ENCODE measurements at places on chromosomes 5 and 9. TPM values are rescaled to one million over a fixed set of nuclear protein-coding genes. Genes with fewer than 3 reads are reported as not detected.
A peak's percentile ranks its signal among the peaks of the same experiment; 100 is the strongest.

DNA sequence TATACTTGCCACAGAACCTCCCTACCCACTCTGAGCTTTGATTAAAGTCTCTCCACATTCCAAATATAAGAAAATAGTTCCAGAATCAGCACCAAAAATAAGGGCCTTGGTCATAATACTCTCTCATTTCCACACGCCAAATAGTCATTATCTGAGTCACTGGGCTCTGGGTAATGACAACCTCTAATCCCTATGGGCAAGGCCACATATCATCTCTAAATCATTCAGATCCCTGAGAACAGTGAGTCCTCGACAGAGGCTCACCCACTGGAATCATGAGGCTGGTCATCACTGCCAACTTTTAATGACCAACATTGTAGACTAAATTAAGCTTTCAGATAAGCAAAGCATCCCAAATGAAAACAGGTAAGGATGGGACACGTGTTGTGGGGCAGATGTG lies 28.1 kb downstream of the FAM114A2 start:
- DNase-seq, result no peak

DNA sequence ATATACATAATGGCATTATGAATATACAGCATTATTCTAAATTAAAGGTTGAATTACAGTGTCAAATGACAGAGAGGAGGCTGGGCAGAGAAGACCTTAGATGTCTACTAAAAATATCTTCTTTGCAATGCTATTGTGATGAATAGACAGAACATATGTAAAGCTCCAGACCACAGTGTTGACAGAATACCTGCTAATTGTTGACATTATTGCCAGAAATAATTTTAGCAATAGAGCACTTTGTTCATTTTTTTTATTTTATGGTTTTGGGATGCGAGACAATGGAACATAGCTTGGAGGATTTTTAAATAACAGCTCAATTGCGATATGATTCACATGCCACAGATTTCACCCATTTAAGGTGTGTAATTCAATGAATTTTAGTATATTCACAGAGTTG lies 508.8 kb downstream of the PSAT1 start:
- no peak for DNase-seq

GRCh38 chr9:21030389-21031035 lies 928 bp downstream of the HACD4 start:
- DNase-seq, result peak; percentile 12

DNA sequence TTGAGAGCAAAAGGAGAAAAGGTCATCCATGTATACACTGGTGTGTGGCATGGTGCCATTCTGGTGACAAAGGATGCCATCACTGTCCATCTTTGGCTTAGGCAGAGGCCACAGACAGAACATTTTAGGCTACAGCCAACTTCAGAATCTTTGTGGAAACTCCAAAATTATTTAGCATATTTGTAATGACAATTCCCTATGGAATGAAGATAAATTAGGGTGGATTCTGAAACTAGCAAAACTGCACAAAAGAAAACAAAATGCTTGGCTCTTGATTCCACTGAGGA lies 92.5 kb downstream of the FBXW11 start:
- no peak for DNase-seq

- peak; percentile 22 for DNase-seq
Measured at GRCh38 chr5:163434401-163434866, 3.0 kb upstream of the CCNG1 start.

DNA sequence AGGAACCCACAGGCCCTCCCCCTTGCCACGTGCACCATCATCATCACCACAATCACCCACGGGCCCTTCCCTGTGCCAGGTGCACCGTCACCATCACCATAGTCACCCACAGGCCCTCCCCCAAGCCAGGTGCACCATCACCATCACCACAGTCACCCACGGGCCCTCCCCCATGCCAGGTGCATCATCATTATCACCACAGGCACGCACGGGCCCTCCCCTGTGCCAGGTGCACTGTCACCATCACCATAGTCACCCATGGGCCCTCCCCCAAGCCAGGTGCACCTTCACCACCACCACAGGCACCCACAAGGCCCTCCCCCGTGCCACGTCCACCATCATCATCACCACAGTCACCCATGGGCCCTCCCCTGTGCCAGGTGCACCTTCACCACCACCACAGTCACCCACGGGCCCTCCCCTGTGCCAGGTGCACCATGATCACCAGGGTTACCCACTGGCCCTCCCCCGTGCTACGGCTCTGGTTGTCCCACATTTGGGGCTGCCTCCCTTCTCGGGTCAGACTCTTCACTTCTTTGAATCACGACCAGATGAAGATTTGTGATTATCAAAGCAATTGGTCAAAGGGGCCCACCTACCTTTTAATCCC lies 69.1 kb upstream of the OLFM1 start:
- DNase-seq, result no peak

DNA sequence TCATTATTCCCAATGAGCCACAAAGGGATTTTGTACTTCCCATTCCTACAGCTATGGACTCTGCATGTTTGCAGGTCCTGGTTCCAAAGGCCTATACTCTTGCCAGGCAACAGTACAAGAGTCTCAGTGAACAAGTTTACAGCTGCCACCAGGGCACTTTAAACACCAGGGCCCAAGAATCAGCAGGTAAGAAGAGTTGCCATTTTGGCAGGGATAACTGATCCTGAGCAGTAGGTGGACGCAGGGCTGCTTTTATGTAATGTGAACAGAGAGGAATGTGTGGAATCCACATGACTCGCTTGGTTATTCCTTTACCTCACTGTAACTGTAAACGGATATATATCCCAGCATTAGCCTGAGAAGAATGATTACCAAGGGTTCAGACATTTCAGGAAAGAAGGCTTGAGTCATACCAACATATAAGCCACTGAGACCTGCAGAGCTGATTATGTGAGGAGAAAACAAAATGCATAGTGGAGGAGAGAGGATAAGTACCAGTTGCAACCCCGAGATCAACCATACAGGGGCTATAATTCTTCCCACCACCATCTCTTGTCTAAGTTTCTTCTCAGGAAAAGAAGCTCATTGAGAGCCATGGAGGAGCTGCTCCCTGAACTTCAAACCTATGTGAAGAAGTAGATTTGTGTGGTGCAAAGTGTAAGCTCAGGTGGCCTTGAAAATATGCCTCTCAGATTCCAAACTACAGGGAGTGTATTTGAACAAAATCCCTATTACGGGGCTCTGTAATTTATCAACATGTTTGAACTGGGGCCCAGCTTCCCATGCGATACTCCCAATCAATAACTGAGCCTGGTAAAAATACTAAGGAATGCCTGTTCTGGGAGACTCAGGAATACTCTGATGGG lies 24.6 kb downstream of the RAPGEF6 start:
- peak; percentile 18 for DNase-seq

- no peak for DNase-seq
Measured at GRCh38 chr5:142844866-142845265, 74.7 kb downstream of the ARHGAP26 start.

DNA sequence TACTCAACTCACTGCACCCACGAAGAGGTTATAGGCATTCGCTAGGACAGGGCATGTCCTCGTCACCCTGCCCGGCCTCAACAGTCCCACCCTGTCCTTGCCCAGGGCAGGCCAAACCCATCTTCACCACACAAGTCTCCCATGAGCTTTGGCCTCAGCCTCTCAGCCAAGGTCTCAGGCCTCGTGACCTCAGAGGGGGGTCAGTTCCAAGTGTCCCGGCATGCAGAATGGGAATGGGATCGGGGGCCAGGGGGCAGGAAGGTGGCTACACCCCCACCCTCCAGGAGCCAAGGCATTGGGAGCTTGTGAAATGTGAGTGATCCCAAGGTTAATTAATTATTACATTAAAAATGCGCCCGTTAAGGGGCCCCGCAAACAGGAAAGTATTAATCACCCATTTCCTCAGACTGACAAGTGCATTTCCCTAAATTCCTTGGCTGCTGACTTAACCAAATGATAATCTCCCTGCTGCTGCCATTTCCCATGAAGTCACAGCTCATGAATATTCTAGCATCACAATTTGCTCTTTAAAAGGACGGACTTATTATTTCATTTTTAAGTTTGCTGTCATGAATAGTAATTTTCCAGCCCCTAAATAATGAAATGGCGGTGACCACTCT lies 8.0 kb upstream of the UBAC1 start:
- DNase-seq, result no peak

GRCh38 chr5:68420476-68421344 lies 205.2 kb downstream of the PIK3R1 start:
- DNase-seq, result no peak

DNA sequence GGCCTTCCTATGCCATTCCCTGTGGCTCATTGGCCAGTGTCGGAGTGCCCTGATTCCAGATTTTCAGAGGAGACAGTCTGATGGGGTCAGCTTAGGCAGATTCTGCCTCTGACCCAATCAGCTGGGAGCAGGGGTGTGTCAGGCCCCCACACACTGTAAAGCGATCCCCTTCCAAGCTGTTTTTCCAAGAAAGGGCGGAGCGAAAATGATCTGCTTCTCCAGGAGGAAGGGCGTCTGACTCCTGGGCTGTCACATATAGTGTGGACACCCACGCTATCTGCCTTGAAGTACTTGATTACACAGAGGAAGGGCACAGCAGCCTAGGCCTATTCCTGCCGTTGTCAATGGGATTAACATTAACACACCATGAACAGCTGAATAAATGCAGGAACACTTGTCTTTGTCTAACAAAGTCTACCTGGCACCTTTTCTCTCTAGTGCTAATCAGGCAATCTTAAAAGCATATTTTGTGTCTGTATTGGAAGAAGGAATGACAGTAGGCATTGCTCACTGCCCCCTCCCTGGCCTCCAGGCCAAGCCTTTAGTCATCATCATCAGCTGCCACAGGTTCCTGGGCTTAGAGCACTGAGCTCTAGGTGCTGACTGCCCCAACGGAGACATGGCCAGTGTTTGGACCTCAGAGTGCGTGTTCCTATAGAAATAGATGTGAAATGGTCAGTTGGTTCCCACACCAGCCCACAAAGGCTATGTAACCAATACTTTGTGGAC lies 218.7 kb downstream of the MELK start:
- DNase-seq, result no peak

DNA sequence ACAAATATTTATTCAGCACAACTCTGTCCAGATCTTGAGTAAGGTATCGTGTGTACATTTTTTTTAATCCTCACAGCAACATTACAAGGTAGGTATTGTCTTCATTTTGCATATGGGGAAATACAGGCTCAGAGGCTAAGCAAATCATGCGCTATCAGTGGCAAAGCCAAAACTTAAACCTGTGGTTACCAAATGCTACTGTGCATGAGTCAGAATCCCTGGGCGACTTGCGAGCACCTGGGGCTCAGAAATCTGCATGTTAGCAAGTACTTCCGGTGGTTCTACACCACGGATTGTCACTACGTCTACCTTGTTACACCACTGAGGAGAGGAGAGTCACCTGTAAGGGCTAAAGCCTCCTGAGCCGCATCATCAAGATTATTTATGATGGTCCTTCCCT lies 21.3 kb downstream of the C5orf58 start:
- DNase-seq, result no peak

- no peak for DNase-seq
Measured at GRCh38 chr5:76305269-76305668, 97.8 kb upstream of the IQGAP2 start.

DNA sequence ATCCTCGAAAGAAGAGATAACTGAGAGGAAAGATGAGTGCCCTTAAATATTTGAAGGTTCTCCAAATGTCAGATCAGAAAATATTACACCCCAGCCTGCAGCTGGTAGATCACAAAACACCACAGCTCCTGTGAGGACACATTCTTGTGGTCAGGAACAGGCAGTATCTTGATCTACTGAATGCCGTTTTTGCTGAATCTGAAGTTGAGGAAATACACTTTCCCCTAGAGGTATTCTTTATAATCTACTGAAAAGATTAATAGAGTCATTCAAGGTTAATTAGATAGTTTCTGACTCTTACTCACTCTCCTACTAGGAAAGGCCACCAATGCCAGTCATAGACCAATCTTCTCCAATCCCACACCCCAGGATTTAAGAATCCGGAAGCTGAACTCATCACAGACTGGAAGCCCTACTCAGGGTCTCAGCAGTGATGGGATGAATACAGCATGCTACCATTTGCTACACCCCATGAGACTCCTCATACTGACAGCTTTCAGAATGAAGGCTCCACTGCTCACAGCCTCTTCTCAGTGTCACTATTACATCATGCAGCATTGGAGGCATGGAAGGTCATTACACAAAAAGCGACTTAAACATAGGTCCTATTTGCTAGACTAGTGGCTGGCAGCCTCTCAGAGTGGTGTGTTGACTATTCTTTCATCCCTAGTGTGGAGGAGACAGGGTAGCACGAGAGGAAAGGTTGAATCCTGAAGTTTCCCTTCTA lies 143.9 kb upstream of the SLC1A3 start:
- no peak for DNase-seq

GRCh38 chr9:79043916-79044315 lies 527.8 kb upstream of the TLE4 start:
- DNase-seq, result no peak

- DNase-seq, result no peak
Measured at GRCh38 chr5:158937381-158937952, 162.2 kb downstream of the EBF1 start.

DNA sequence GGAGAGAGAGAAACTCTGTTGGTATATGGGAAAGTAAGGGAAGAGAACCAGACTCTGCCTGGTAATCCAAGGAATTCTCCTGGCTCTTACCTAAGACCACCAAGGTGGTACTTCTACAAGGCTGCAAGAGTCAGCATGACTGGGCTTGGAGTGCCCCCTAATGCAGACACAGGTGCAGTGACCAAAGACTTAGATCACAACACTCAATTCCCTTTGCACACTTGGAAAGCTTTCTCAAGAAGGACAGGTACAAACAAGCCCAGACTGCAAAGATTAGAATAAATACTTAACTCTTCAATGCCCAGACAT lies 25.2 kb downstream of the UGT3A2 start:
- no peak for DNase-seq

DNA sequence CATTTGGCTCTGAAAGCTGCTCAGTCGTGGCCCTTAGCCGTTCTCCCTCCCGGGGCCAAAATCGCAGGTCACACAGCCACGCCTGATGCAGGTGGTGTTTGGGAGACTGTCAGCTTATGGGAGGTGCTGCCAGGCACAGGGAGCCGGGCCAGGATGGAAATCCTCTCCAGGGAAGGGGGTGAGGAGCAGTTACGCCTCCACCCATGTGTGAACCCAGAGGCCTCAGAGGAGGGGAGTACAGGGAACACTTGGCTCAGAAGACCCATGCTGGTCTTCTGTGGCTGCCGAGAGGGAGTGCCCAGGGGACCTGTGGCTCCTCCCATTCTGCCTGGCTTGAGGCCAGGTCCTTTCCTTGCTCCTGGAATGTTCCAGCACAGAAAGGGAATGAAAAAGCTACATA lies 3.6 kb upstream of the OLFM1 start:
- DNase-seq, result no peak

Gene MARVELD2
- polyA plus RNA-seq, result 2.9 TPM

Gene MLANA
- polyA plus RNA-seq, result not detected

Gene NKD2
- 4.4 TPM for polyA plus RNA-seq

Gene FST
- 2.0 TPM for polyA plus RNA-seq

Gene ITGA2
- 8.5 TPM for polyA plus RNA-seq

Gene IPPK
- 12.0 TPM for polyA plus RNA-seq

Gene SPATA31A3
- polyA plus RNA-seq, result not detected

Data from A549 (cell line).